A549 treated with GW870086 at 1 μM for 4 hours (cell line): ENCODE measurements at places on chromosomes 5 and 9. TPM values are rescaled to one million over a fixed set of nuclear protein-coding genes. Genes with fewer than 3 reads are reported as not detected.

RAB14 gene
- 44.0 to 53.8 TPM (median 51.0 TPM) in 5 replicates for total RNA-seq

STK32A gene
- 0.19 to 0.62 TPM (median 0.55 TPM) in 5 replicates for total RNA-seq

GFRA3 gene
- 0.06 to 0.11 TPM in 2 of 5 replicates, not detected in the others for total RNA-seq

LRRTM2 gene
- total RNA-seq, result not detected in 5 replicates

TMEM215 gene
- 0.03 TPM in 2 of 5 replicates, not detected in the others for total RNA-seq

CER1 gene
- not detected in 5 replicates for total RNA-seq

IL5 gene
- total RNA-seq, result not detected in 5 replicates

ERGIC1 gene
- total RNA-seq, result 266 to 331 TPM (median 307 TPM) in 5 replicates

ZNF189 gene
- total RNA-seq, result 6.3 to 8.8 TPM (median 7.2 TPM) in 5 replicates

FBXW11 gene
- total RNA-seq, result 29.5 to 43.6 TPM (median 39.7 TPM) in 5 replicates
